ENCODE measurements at places on chromosomes 7 and 10.

GRCh38 chr10:78717200-78717599, 351.6 kb upstream of the ZMIZ1 start:
- DNase-seq, result no peak

DNA sequence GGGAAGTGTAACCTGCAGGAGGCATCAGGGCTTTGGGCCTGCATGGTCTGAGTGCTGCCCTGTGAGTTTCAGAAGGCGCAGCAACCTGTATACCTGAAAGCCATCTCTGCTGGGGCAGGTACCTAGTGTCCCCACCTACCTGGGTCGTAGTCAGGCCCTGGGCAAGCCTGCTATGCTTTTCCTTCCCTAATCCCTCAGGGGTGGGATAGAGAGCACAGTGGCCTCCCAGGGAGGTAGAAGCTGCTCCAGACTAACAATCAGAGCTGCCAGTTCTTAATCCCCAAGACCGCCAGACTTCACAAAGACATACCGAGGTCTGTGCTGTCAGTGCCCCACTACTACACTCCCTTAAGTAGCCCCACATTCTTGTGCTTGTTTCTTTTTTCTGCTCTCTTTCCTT, 52.0 kb downstream of the PTEN start:
- DNase-seq, result no peak

- no peak for DNase-seq
Measured at GRCh38 chr10:28776519-28776918, 99.2 kb downstream of the BAMBI start.

DNA sequence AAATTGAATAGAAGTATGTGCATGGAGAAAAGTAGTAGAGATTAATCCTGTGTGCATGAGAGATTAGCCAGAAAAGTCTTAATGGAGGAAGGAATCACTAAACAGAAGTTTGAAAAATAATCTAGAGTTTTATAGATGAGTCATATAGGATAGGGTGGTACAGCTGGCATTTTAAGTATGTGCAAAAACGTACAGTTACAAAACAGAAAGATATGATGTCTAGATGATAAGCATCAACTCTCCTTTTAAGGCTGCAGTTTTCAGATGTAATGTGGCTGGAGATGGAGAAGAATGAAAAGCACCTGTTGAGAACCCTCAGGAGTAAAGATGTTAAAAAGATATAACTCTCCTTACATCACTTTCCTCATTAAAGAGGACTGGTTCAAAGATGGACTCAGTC, 271.3 kb downstream of the STK31 start:
- DNase-seq, result no peak

DNA sequence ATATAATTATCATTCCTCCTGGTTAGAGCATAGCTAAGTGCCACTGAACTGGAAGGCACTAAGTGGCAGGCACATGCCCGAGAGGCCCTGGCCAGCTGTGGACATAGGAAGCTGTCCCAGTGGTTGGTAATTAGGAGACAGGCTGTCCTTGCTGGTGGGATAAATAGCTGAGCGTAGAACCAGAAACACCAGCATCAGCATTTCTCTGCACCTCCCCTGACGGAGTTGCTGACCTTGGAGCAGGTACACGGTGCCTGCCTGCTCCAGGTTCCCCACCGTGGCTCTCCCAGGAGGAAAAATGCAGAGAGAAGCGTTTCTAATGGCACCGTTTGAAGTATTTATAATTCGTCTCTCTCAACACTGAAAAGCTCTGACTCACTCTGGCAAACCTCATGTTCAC, 5.6 kb upstream of the ABLIM1 start:
- no peak for DNase-seq

GRCh38 chr7:30136743-30137485, 2.1 kb downstream of the MTURN start:
- no peak for DNase-seq

GRCh38 chr7:104065491-104065890, 76.0 kb upstream of the RELN start:
- DNase-seq, result no peak
